ENCODE measurements at places on chromosomes 16 and 17.

- no peak for DNase-seq
Observed at GRCh38 chr16:65068151-65068740, 53.6 kb downstream of the CDH11 start.

DNA sequence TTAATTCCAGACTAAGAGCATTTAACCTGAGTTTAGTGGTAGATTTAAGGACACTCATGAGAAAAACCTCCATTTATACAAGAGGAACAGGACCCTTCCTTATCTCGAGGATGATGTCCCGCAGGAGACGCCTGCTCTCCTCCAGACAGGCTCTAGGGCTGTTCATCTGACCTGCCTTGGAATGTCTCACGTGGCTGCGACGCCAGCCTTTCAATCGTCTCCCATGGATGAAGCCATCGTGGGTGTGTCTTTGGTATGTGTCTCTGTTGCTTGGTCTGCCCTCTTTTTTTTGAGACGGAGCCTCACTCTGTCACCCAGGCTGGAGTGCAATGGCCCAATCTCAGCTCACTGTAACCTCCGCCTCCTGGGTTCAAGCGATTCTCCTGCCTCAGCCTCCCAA is 16.5 kb downstream of the CHMP6 start:
- no peak for DNase-seq

DNA sequence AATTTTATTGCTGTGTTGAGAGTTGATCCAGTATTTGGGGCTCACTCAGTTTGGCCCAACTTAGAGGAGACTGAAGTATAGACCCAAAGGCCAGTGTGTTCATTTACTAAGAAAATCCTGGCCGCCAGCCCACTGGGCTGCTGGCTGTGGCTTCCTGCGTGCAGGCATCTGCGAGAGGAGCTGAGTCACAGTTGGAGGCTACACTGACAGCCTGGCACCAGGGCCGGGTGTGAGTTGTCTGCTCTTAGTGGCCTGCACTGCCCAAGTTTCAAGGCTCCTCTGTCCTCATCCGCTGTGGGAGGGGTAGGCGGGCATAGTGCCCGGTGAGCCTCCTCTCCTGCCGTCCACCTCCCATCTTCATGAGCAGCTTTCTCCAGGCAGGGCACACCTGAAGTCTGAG is 54.2 kb downstream of the PLD6 start:
- DNase-seq = peak; percentile 83

DNA sequence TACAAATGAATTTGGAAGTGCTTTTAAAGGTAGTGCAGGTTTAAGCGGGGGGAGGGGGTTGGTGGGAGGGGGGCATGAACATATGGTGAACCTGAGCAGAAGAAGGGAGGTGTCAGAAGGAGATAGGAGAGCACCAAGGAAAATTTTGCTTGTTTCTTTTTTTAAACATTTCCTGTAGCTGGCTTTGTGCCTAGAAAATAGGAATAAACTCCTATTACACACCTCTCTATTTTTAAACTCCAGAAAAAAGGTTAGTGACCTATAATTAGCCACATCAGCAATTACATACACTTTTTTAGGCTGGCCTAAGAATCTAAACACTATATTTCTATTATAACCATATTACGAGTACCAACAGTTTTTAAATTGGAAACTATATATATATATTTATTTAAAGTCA is 159.1 kb downstream of the SKAP1 start:
- DNase-seq = no peak

DNA sequence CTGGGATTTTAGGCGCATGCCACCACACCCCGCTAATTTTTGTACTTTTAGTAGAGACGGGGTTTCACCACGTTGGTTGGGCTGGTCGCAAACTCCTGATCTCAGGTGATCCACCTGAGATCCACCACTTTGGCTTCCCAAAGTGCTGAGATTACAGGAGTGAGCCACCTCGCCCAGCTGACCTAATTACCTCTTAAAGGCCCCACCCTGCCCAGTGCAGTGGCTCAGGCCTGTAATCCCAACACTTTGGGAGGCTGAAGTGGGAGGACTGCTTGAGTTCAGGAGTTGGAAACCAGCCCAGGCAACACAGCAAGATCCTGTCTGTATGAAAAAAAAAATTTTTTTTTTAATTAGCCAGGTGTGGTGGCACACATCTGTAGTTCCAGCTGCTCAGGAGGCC is 2.9 kb upstream of the COASY start:
- no peak for DNase-seq

GRCh38 chr17:66929591-66929990 is 34.9 kb upstream of the CACNG4 start:
- no peak for DNase-seq

GRCh38 chr17:17044846-17045561 is 2.7 kb downstream of the MPRIP start:
- no peak for DNase-seq

GRCh38 chr17:80082403-80083135 is 18.8 kb upstream of the GAA start:
- peak; percentile 62 for DNase-seq

GRCh38 chr16:16027728-16028310 is 78.4 kb downstream of the ABCC1 start:
- DNase-seq = no peak

DNA sequence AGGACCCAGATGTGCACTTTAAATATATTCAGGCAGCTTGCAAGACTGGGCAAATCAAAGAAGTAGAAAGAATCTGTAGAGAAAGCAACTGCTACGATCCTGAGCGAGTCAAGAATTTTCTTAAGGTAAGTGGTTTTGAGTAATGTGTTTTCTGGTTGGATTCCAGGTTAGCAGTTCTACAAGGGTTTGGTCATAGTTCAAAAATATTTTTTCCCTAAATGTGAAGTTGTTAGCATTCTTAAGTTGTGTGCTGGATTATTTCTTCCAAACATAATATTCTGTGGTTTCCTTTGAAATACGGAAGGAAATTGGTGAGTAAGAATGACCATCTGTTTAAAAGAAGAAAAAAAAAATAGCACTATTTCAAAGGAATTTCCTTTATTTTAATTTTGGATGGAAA is 38.4 kb downstream of the PTRH2 start:
- DNase-seq = no peak

DNA sequence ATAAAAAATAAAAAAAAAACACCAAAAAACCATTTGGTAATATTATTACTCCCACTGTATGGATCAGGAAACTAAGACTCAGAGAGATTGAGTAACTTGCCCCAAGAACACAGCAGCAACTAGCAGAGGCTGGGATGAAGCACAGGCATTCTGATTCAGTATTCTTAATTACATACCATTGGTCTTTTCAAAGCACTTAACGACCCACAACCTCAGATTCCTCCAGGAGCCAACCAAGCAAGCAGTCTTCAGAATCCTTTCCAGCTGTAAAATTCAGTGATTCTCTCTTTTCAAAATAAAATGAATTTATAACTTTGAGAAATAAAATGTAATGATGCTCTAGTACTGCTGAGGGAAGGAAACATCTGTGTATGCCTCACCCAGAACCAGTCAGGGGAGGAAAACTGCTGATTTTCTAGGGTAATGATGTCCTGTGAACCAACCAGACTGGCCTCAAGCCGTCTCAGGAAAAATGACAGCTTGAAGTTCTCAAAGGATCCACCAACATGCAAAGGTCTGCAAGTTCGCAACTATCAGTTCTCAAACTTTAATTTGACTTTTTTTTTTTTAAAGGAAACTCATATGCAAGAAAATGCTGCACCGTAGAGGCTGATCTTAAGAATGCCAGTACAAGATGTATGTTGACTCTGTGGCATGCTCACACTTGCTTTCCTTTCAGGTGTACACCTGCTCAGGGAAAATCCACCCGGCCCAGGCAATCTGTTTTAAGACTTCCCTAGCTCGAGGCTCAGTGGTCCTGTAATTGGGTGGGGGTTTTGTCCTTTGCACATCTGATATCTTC is 9.0 kb downstream of the CUEDC1 start:
- no peak for DNase-seq

GRCh38 chr16:30368122-30368791 is 2.0 kb downstream of the TBC1D10B start:
- no peak for DNase-seq

DNA sequence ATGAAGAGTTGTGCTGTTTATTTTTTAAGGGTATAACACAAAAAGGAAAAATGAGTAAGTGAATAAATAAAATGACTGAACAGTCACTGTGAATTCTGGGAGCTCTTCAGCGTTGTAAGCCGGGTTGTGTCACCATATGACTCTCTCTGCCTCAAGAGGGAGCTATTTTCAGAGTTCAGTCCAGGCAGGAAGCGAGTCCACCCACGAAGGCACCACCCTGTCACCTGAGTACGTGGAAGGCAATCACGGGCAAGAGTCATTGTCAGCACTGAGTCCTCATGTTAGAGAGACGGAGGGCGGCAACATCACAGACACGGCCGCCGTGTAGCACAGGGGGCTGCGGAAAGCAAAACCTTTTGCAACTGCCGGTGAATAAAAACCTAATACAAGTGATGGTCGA is 227.6 kb downstream of the UTP18 start:
- DNase-seq = no peak

GRCh38 chr16:86051368-86052114 is 152.6 kb downstream of the IRF8 start:
- no peak for DNase-seq

DNA sequence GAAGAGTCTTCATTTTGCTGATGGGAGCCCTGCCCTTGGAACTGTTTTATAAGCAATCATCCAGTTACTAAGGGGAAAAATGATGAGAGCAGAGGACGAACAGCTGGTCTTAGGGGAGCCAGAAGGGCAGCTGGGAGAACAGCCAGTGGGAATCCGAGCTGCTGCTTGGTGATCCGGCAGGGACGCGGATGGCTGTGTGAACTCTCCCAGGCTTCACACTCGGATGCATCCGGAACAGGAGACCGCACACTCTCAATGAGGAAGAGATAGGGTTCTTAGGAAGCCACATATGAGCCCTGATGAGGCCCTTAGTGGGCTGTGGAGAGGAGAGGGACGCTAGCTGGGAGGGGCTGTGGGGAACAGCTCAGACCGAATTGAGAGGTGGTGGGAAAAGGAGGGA is 5.0 kb upstream of the CACNG5 start:
- DNase-seq = no peak

DNA sequence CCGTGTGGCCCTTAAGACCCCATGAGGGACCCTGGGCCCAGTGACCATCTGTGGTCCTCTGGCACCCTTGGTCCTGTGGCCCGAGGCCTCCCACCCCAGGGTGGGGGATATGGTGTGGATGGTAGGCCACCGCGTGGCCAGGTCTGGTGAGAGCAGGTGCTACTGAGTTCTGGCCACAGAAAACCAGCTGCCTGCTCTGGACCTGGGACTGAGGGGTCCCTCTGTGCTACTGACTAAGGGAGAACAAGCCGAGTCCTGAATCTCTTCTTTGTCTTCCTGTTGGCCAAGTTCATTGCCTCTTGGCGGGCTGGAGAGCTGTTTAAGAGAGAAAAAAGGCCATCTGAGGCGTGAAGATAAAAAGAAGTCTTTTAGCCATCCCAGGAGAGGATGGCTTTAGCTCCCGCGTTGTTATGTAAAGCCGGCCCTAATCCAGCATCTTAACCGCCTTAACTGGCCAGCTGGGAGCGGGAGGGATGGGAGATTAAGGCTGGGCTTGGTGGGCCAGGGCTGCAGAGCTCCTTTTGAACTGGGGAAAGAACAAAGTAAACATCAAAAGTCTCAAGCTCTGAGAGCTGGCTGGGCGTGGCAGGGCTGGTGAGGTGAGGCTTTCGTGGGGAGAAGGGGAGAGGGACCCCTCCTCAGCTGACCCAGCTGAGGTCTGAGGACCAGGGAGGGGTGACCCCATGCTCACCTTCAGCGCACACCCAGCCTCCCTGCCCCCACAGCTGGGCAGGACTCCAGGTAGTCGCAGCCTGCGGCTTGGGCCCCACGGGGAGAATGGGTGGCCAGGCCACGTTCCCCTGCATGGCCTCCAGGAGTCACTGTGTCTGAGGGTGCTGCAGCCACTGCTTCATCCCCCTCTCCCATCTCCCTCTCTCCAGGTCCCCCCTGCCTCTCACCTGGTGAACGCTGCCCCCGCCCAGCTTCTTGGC is 62.4 kb downstream of the NKD1 start:
- DNase-seq = peak; percentile 62

GRCh38 chr17:38320482-38320881 is 23.3 kb downstream of the GPR179 start:
- DNase-seq = no peak

DNA sequence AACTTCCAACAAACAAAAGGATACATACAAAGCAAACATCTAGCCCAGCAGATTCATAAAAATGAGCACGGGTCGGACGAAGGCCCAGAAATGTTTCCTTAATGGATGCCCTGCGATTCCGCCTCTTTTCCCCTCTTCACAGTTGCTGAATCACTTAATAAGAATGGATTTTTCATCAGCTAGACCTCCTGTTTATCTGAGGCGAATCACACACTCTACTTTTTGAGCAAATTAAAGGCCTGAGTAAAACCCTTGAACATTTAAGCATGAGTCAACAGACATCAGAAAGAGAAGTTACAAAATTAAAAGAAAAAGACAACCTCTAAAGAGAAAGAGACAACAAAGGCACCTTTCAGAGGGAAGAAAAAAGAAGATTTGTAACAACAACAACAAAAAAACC is 44.7 kb downstream of the HS3ST3A1 start:
- no peak for DNase-seq

GRCh38 chr16:73089420-73089819 is 41.5 kb upstream of the ZFHX3 start:
- DNase-seq = no peak

DNA sequence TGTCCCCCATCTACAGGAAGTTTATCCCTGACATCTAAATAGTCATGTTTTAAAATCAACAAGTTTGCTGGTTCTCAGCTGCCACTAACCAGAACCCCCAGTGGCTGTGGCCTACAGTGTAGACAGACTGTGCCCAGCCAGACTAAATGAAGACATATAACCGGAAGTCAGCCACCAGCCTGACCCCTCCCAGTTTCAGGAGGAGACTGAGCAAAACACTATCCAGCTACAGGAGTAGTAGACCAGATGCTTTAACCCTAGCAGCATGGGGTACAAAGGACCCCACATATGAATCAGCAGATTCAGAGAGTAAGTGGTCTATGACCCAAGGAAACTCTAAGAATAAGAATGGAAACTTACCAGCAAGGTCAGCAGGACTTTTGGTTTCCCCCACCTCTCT is 83.4 kb downstream of the HIC1 start:
- DNase-seq = no peak

GRCh38 chr17:65537845-65538674 is 23.4 kb downstream of the AXIN2 start:
- DNase-seq = no peak

DNA sequence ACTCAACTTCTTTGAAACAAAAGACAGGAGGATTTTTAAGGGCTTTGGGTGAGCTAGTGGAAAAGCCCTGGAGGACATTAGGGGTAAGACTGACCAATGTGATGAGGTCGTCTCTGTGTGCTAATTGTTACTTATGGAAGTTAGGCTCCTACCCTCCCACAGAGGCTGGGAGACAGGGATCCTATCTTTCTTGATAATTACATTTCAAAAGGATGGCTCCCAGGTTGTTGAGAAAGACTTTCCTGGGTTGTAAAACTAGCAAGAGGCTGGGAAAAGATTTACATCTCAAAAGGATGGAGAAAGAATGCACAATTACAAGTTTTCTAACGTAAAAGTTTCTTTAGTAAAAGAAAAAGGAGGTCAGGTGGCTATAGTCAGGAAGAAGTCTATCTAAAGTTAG is 605.8 kb upstream of the GOT2 start:
- no peak for DNase-seq

GRCh38 chr16:72270531-72270930 is 98.6 kb upstream of the PMFBP1 start:
- DNase-seq = no peak

GRCh38 chr16:66070140-66070917 is 296.2 kb upstream of the CDH5 start:
- DNase-seq = peak; percentile 42

GRCh38 chr17:35018814-35019213 is 38.5 kb downstream of the LIG3 start:
- no peak for DNase-seq

All from globus pallidus (tissue), 1 donor.